ENCODE measurements at places on chromosomes 13 and 19.

DNA sequence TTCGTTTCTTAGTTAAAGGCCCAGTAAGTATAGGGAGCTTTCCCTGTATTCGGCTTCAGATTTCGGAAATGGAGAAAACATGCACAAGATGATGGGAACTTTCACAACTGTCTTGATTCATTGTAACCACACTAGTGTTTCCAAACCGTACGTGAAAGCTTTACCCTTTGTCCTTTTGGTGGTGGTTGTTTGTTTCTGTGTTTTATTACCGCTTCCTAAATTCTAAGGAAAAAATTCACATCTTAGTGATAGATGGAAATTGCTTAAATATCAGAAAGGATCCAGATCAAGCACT is 504 bp upstream of the VWA8 start:
- no peak for DNase-seq

- DNase-seq: no peak
Measured at GRCh38 chr19:15995536-15995935, 46.7 kb downstream of the OR10H4 start.

DNA sequence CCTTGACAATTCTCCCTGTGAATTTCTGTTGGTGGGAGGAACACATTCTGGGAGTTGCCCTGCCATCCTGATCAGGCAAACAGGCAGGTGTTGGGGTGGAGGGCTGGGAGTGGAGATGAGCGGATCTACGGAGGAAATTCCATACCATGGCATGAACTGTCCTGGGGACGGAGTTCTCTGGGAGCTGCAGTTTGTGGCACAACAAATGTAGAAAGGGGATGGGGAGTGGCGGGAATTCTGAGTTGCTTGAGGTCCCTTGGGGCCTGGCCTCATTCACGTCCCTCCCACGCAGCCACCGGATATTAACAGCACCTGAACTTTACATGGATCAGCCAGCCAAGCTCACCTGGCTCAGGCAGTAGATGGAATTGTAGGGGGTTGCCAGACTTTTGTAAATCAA is 70.0 kb downstream of the CHST8 start:
- no peak for DNase-seq

DNA sequence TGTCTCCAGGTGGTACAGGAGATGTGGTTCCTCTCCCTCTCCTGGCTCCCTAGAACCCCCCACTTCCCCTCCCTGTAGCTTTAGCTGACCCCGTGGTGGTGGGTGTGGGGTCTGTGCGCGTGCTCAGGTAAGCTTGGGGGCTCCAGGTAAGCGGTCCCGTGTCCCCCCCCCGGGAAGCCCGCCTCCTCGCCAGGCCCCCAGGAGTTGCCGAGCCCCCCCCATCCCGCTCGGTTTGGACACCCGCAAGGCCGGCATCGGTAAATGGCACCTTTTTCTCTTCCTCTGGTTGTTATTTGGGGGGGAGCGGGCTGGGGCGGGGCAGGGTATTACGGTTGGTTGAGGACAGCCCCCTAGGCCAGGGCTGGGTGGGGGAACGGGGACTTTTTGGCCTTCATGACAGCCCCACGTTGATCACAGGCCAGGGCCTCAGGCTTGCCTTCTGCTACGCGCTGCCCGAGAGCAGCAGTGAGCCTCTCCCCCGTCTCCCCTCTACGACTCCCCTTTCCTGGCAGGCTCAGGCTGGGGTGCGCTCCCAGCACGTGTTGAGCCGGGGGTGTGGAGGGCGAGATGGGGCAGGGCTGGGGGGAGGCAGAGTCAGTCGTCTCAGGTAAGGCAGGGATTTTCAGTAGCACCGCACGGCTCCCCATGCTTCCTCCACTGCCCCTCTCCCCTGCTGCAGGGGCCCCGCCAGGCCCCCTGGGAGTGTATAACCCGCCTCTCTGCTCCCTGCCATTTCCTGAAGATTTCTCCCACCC is 10.7 kb upstream of the LIN7B start:
- no peak for DNase-seq

DNA sequence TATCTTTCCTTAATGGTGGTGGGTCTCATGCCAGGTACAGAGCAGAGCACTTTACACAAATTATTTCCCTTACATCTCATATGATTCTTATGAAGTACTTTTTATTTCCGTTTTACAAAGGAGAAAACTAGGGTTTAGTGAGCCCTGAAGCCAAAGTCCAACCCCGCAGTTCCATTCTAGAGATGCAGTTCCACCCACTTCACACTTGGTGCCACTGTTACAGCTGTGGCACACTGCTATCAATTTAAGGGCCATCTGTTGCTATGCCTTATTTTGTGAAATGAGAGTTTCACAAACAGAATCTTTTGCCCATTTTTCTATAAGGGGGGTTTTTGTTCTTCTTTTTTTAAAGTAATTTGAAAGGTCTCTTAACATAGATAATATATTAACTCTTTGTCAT is 12.9 kb downstream of the MIPEP start:
- no peak for DNase-seq

DNA sequence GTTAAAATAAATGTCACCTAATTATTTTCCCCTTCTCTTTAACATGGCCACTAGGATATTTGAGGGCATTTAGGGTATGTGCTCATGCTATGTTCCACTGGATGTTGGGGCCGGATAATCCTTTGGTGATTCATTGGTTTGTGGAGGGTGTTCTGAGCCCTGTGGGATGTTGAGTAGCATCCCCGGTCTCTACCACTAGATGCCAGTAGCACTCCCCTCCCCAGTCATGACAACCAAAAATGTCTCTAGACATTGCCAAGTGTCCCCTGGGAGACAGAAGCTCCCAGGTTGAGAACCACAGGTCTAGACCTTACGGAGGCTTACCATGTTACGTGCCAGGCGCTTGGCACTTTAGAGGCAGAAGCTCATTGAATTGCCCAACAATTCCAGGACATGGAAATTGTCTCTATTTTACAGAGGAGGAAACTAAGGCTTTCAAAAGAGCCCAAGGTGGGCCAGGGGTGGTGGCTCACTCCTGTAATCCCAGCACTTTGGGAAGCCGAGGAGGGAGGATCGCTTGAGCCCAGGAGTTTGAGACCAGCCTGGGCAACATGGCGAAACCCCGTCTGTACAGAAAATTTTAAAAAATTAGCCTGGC is 14.1 kb downstream of the SHANK1 start:
- DNase-seq: no peak

DNA sequence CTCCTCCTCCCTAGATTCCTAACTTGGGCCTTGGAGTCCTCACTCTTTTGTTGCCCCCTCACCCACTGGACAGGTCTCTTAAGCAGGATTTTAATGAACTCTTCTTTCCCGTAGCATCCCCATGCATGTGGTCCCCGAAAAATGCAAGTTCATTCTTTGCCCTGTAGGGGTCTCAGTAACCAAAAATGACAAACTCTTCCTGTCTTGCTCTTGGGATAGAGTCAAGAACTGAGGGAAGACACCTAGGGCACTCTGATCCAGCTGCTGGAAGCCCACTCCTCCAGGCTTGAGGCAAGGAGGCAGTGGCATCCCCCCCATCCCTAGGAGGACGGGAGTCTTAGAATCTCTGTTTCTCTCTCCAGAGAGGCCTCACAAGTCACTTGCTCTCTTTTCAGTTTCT is 987.0 kb downstream of the DIAPH3 start:
- DNase-seq: no peak

DNA sequence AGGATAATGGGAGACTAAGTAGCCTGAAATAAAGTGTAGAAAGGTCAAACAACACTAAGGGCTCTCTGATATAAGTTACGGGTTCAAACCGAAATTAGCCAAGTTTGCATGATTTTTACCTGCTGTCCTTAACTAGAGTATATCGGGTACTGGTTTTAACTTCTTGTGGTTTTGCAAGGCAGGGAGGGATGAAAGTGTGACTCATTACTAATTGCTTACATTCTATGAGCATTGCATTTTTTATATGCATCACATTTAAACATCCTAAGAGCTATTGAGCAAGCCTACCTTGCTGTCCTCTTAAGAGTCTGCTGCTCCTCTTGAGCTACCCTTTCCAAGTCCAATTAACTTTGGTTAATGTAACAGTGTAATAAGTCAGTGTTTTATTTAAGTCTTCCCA is 415.4 kb downstream of the SLITRK5 start:
- DNase-seq: no peak

DNA sequence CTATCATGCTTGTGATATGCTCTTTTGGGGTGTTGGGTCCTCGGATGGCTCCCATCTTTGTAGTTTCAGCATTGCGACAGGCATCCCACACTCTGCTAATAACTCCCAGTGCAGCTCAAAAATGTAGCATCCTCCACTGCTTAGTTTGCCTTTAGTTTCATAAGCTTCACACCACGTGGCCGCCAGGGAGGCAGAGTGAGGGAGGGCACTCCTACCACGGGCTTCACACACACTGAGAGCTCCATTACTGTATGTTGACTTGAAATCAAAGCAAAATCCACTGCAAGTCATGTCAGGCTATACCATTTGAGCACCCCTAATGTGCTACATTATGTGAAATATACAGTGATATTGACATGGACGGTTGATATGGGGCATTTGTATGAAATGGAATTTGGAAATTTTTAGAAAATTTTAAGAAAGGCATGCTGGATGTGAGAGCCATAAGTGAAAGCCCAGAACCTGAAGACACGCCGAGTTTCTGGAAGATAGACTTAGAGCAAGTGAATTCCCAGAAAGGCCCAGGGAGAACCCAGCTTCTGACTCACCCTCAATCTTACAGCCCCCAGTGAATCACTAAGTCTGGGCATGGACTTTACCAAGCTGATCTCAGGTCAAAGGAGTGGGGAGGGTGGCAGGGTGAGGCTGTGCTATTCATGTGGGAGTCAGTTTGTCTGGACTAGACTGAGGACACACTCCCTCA is 94.1 kb downstream of the HSPH1 start:
- no peak for DNase-seq

GRCh38 chr13:76014406-76015318 is 378.5 kb downstream of the LMO7 start:
- no peak for DNase-seq

- DNase-seq: no peak
Measured at GRCh38 chr13:42136518-42136917, 88.1 kb downstream of the DGKH start.

DNA sequence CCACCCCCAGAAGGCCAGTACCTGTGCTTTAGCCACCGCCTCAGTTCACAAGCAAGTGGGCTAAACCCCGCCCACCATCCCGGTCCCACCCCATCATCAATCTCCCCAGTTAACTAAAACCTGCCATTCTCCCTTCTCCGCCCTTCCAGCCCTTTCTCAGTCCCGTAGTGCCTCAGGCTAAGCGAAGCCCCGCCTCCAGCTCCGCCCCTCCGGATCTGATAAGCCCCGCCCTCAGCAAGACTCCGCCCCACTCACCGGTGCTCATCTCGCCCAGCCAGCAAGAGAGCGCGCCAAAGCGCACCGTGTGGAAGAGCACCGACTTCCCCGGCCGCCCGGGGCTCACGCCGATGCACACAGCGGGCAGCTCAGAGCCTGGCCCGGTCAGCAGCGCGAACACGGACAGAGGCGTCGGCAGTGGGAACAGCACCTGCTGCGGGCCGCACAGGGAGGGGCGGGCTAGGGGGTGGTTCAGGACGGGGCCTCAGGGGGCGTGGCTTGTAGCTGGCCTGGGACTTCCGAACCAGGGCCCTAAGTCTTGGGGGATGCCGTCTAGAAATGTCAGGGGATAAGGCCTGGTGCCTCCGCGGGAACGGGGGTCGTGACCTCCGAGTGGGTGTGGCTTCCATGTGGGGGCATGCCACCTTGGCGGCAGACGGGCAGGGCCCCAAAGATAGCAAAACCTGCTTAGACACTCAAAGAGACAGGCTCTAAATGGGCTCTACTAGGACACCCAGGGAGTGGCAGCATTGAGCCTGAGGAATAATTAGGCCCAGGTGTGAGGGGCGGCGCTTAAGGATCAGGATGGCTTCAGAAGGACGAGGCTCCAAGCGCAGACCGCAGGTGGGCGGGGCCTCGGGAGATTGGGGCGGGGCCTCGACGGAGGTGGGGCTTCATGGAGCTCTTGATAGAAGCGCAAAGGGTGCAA is 21.4 kb downstream of the MAP4K1 start:
- DNase-seq: no peak

- no peak for DNase-seq
Measured at GRCh38 chr13:31887286-31887685, 144.3 kb upstream of the FRY start.

DNA sequence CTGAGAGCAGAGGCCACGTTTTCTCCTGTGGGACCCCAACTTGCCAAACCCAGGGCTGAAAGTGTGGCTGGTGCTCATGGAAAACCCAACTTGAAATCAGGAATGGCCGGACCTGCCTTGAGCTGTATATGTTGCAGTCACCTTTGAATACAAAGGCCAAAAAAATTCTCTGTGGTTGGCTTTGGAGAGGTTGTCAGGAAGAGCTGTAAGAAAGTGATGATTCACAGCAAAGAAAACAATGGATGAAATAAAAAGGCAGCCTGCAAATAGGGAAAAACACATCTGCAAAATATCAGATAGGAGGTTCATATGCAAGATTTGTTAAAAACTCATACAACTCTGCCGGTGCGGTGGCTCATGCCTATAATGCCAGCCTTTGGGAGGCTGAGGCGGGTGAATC is 715.8 kb downstream of the UQCRFS1 start:
- DNase-seq: no peak

DNA sequence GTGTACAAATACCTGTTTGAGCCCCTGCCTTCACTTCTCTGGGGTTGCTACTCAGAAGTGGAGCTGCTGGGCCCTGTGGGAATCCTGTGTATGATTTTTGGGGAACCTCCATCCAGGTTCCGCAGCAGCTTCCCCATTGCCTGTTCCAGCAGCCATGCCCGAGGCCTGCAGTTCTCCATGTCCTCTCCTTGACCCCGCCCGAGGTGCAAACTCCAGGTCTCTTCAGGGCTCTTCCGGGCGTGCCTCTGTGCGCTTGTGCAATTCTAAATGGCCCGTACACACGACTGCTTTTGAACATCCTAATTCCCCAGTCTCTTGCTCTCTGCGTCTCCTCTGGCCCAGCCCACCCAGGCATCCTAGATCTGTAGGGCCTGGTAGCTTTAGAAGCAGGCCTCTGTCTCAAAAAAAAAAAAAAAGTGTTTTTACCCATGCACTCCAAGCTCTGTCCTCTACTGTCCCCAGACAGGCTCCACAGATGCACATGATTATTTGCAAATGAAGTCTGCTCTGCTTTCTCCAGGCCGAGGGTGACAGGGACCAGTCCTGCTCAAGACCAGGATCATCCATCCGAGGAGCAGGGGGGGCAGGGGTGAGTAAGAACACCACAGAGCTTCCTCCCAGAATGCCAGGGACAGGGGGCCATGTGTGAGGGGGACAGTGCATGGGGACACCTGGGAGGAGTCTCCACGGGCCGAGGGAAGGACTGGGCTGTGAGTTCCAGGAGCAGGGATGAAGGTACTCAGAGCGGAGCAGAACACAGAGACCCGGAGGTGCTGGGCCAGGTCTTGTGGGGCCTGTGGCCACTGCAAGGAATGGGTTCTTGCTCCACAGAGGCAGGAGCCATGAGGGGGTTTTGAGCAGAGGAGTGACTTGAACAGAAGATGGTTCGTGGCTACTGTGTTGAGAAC is 51.7 kb downstream of the SLC7A9 start:
- DNase-seq: no peak

DNA sequence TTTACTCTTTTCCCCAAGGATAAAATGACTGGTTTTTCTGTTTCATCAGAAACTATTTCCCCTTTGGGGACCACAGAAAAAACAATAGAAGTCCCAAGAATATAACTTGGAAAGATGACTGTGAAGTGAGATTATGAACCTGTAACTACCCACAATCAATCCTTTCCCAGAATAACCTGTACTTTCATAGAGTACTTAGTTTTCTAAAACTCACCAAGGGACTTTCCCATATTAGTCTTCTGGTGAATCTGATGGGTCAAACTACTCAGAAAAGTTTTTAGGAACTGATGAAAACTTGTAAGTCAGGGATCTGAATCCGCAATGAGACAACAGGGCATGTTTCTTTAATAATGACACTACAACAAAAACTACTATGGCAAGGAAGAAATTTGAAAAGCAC is 62.6 kb downstream of the STK24 start:
- no peak for DNase-seq

GRCh38 chr19:2255982-2256685 is at the start of gene JSRP1:
JSRP1 (minus strand) TSS chr19:2256417; CDS start chr19:2255314, 1,103 bp downstream.
- DNase-seq: no peak

All from KG1 (cell line).